ENCODE measurements at places on chromosomes 13 and 19. TPM values are rescaled to one million over a fixed set of nuclear protein-coding genes. Genes with fewer than 3 reads are reported as not detected.

Gene WBP4
- 5.8 TPM for total RNA-seq

Gene MYO1F
- total RNA-seq = 145 TPM

Gene NPAS1
- 0.10 TPM for total RNA-seq

Gene DNAAF3
- total RNA-seq = 0.52 TPM

Gene FXYD3
- not detected for total RNA-seq

Gene SPINT2
- total RNA-seq = 34.5 TPM

Gene ZNF610
- total RNA-seq = 0.52 TPM

Gene TDRD12
- 0.42 TPM for total RNA-seq

Gene FFAR3
- total RNA-seq = 0.73 TPM

Gene ERICH4
- total RNA-seq = not detected

Gene GPR12
- total RNA-seq = not detected

Gene EIF3K
- total RNA-seq = 517 TPM

Gene PODNL1
- total RNA-seq = not detected

Gene LILRB4
- total RNA-seq = 16.7 TPM

Gene C1QTNF9
- not detected for total RNA-seq

Gene LIM2
- total RNA-seq = 0.21 TPM

Gene PLK5
- not detected for total RNA-seq

Gene IGFL2
- not detected for total RNA-seq

Gene SRRM5
- 0.10 TPM for total RNA-seq

Gene IGFL4
- 0.10 TPM for total RNA-seq

Gene APOC4
- not detected for total RNA-seq

Gene CGB2
- not detected for total RNA-seq

Gene MCEMP1
- 1.8 TPM for total RNA-seq

Gene GAPDHS
- total RNA-seq = not detected

Gene CDC34
- total RNA-seq = 20.5 TPM

Gene APOC1
- not detected for total RNA-seq

Gene FAM32A
- total RNA-seq = 84.5 TPM

Measured in mononuclear cell (primary cell).